ENCODE measurements at places on chromosomes 1 and 21.

- DNase-seq: peak; percentile 48
These were observed 167.3 kb downstream of the FASLG start for GRCh38 chr1:172826096-172826741.

GRCh38 chr1:87130438-87130837 lies 198.2 kb upstream of the LMO4 start:
- DNase-seq: no peak

GRCh38 chr1:201401700-201402099 lies 2.6 kb upstream of the LAD1 start:
- no peak for DNase-seq

DNA sequence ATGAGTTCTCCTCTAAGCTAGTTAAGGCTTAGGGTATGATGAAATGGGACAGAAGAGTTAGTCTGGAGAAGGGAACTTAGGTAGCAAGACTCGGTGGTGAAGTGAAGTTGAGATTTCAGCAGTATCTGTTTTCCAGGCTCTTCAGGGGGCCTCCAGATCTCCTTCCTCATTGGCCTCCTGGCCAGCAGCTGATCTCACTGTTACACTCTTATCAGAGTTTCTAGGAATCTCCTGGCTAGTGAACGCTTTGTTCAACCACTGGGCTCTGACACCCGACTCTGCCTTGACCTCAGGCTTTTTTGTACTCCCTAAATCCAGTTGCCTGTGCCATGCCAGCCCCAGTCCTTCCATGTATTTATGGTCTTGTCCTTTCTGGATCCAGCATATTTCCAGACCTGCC lies 311.0 kb downstream of the ASTN1 start:
- no peak for DNase-seq

DNA sequence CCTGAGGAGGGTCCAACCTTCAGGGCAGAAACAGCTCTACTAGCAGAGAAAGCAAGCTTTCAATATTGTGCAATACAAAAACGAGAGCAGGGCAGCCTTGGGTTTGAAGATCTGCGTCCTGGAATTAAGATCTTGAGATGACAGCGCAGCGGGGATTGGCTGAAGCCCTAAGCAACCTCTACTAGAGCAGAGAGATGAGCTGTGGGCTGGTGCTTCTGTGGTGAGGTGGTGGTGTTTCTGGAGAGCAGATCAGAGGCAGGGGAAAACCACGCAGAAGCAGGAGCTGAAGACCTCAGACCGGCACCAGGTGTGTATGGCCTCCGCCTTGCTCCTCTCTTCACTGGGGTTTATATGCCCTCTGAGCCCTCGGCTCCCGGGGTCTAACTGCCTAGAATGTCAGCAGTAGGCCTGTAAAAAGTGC lies 12.5 kb downstream of the TRAF3IP3 start:
- DNase-seq: no peak

DNA sequence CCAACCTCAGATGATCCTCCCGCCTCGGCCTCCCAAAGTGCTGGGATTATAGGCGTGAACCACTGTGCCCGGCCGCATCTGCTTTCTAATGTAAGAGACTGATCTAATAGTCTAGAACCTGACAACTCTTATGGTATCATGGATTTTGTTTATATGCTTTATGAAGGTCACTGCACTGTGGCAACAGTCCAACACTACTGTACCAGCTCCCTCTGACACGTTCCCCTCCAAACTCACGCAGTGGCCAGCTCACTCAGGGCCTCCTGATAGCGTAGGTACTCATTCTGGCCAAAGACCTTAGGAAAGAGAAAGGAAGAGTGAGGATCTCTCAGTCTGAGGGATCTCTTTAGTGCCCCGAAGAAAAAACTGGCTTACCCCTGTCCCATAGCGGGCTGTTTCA lies 6.0 kb upstream of the CFAP141 start:
- no peak for DNase-seq

GRCh38 chr1:216892581-216893160 lies 169.4 kb upstream of the ESRRG start:
- DNase-seq: no peak

DNA sequence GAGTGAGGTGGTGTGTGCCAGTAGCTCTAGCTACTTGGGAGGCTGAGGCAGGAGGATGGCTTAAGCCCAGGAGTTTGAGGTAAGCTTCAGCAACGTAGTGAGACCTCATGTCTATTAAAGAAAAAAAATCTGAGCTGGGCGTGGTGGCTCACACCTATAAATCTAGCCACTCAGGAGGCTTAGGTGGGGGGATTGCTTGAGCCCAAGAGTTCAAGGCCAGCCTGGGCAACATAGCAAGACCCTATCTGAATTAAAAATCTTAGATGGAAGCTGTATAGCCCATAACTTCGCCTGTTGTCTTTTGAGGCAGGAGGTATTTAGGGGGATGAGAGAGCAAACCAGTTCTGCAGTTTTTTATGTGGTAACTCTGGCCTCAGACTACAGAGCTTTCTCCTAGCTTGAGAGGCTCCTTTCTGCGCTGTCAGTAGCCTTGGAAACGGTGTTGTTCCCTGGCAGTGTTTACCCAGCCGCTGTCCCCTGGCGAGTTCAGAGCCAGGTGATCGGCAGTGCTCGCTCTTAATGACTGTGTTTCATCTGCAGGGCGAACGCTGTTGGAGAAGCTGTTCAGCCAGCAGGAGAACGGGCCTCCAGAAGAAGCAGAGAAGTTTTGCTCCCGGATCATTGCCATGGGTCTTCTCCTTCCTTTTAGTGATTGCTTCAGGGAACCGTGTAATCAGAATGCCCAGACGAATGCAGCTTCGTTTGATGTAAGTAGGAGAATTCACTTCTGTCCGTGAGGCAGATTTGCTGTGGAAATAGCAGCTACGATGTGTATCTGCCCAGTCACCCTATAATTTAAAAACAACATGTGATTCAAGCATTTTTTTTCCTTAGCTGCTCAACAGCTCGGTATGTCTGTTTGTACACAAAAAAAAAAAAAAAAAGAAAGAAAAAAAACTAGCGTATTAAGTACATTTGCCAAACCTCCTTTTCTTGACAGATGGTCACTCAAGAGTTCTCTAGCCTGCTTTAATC lies 31.2 kb downstream of the FMN2 start:
- DNase-seq: no peak

- no peak for DNase-seq
These were observed 667 bp downstream of the TMEM50B start for GRCh38 chr21:33478935-33479678.

GRCh38 chr1:9250411-9251381 lies 16.1 kb downstream of the H6PD start:
- DNase-seq: no peak

DNA sequence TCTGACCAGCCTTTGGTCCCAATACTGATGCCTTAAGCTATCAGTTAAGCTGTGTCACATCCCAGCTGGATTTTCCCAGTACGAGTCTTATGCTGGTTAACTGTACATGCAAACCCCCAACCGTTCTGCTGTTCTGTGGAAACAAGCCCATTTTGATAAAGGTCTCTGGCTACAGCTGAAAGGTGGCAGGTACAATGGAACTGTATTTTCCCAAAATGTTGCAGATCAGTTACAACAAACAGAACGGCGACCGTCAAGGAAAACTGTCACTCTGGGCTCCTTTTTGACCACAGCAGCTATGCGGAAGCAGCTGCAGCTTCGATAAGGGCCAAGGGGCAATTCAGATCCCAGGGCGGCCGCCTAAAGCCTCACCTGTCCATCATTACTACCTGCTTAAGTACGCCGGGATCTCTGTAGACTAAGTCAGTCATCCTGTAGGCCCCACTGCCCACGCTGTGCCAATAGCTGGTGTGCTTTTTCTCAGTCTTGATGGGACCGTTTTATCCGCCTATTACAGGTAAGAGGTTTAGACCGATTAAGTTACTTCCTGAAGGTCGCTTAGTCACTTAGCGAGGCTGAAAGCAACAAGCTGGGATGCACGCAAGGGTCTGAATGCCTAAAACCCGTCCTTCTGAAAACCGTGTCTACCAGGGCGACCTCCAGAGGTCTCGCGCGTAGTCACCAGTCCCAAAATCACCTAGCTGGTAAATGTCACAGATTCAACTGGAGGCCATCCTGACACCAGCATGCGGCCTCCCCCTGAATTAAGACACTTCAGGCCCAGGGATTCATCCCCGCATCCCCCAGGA lies 11.1 kb upstream of the RAB42 start:
- DNase-seq: no peak

GRCh38 chr1:174428739-174429138 lies 19.0 kb upstream of the GPR52 start:
- no peak for DNase-seq

DNA sequence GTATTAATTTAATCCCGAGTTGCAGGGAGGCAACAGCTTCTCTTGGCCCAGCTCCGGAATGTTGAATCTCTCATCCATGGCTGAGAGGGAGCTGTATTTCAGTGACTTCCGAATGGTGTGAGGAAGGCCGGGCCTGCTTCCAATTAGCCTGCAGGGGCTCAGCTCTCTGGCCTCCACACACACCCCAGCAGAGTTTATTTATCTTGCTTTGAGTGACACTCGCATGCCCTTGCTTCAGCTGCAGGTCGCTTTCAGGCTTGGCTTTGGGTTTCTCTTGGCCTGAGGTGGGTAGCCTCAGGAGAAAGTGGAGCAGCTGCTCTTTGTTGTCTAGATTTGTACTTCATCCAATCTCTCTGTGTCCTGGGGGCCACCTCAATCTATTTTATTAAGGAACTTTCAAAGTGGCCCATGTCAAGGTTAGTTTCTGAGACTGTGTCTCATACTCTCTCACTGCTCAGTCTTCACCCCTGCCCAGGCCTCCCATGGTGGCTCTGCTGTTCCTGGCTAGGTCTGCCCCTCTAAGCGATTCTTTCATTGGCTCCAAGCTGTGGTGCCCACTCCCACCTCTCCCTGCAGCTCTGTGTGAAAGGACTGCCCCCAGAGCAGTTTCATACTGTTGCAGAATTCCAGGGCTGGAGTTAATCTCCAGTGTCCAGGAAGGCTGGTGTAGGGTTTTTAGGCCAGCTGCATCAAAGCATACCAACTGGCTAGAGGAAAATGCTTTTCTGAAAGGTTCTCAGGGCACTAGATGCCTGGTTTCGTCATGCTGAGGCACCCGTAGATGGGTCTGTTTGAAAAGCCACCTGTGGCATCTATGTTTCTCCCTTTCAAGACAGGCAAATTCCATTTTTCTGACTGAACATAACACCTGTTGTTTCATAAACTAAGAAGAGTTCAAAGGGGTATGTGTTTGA lies 153.5 kb downstream of the PLXNA2 start:
- no peak for DNase-seq

DNA sequence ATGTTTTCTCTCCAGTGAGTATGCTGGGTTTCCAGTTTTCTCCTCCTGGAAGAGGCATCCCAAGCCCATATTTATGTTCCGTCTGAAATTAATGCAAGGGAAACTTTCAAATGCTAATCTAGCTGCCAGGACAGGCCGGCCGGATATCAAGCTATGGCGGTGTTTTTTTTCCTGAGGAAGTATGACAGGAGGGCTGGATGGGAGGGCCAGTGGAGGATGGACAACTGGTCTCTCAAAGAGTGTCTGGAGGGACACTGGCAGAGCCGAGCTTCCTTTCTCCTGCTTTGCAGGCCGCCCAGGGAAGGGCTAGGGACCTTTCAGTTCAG lies 212.7 kb downstream of the TRABD2B start:
- DNase-seq: no peak

DNA sequence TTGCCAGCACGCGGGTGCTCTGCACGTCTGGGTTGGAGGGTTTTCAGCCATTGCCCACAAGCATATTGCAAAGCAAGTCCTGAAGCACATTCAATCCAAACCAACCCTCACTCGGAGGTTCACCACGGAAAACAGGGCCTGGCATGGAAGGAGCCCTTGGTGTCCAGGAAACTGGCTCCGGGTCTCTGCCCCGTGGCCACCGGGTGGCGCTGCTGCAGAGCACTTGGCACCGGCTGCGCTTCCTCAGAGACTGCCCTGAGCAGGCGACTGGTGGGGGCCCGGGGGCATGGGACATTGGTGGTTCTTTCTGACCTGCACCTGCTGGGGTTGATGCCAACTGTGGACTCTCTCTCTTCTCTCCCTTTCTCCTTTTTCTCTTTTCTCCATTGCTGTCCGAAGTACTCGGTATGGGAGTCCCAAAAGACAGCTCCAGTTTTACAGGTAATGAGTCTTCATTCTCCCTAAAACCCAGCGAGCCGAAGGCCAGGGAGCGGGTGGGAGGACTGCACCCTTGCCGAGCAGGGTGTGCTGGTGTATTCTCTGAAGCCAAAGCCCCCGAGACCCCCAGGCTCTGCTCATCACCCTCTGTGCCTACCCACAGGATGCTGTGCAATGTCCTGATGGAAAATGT lies 4.1 kb upstream of the KCNAB2 start:
- no peak for DNase-seq

- peak; percentile 22 for DNase-seq
These were observed 10.4 kb downstream of the C1orf226 start for GRCh38 chr1:162391790-162392563.

DNA sequence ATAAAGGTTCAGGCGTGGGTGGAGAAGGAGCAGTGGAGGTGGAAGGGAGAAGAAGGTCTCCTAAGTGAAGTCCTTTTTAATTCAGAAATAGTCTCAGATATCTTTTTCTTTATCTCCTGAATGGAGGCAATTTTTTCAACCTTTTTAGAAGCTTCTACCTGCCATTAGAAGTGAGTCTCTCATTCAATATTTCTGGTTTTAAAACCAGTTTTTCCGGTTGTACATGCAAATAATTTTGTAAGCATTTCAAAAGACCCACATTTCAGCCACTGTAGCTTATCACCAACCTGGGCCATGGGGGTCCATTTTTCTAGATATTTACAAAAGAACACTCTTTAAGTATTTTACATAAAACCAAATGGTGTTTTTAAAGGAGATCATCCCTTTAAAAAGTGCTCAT lies 1280.2 kb downstream of the NCAM2 start:
- no peak for DNase-seq

DNA sequence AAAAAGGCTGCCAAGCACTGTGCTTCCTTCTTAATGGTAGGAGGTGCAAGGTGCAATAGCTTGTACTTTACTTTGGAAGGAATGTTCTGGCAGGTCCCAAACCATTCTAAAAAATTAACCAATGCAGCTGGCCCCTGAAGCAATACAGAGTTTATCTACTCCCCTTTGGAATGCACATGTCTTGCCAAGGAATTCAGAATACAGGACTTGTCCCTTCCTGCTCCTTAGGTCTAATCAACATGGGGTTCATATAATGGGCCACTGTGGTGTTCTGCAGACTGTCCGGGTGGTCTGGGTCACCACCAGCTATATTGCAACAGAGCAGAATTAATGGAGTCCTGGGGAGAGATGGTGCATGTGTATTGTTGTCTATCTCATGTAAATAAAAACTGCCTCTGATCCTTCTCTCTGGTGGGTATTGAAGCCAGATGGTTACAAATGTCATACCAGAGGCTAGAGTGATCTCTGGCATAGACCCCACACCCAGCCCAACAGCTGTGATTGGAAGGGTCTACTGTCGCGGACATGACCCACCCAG lies 112.8 kb downstream of the RIPK4 start:
- no peak for DNase-seq
